ENCODE measurements at places on chromosomes 2 and 18.

- no peak for DNase-seq
Observed at GRCh38 chr2:102006886-102007278, 15.1 kb downstream of the IL1R2 start.

DNA sequence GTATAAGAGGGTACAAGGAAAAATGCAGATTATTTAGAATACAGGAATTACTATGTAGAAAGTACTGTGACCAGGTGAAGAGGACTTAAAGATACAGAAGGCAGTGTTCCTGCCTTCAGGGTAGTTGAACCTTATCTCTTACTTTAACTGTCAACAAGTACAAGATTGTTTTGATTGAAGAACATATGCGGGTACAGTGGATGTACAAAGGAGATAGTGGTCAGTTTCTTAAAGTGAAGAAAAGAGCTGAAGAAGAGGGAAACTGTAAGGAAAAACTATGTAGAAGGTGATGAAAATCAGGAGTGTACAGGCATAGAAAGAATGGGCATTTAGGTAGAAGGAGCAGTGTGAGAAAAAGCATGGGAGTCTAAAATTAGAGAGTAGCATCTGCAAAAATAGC lies 2.2 kb downstream of the RALBP1 start:
- DNase-seq: no peak

DNA sequence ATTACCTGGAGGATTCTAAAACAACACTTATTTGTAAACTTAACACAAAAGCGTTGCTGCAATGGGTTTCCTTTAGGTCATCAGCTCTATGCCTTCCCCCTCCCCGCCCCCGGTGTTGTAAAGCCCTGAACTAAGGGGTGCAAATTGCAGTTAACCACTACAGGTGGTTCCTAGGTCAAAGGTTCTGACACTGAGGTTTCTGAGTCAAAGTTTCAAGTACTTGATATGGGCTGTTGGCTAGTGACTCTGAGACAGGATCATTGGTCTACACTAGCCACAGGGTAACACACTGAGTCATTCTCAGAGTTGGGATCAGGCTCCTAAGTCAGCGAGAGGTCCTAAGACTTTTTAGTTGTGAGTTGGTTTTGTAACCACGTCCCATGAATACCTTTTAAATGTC lies 15.4 kb downstream of the IL1B start:
- DNase-seq: no peak

GRCh38 chr2:233085037-233085838 lies 25.1 kb downstream of the INPP5D start:
- DNase-seq: no peak

DNA sequence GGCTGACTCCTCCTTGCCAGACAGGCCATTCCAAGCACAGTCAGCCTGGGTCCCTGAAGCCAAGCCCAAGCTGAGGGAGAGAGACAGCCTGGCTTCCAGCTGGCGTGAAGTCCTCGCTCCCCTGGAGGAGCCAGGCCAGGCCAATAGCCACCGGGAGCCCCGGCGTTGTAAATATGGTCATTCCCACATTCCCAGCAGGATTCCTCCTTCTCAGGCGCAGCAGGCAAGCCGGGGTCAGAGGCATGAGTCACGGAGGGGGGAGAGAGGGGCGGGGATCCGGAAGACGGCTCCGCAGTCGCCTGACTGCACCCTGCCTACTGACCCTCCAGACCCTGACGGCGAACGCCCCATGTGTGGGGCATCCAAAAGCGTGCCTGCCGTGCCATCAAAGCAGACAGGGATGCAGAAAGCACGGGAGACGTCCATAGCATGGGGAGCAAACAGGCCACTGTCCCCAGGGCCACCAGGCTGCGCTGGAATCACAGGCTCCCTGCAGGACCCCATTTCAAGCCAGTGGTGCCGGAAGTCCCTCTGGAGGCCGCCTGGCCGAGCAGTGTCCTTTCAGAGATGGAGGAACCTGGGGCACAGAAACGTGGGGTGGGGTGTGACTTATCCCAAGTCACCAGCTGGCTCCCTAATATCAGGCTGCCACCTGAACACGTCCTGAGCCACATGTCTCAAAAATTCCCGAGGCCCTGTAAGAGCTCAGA lies 48.2 kb downstream of the TWIST2 start:
- no peak for DNase-seq

DNA sequence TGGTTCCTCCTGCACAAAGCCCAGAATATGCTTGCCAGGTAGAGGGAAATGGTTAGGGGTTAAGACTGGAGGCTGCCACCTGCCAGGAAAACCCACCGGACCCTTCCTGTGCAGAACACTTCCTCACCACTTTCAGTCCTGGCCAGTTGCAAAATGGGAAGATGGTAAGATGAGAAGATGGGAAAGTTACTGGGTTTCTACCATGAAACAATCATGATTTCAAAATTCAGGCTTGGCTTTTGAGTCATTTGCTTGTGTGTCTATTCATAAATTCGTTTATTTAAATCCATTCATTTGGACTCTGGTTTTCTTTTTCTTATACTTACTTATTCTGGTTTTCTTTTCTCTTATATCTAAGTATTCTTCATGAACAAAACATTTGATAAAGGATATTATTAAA lies 7.2 kb downstream of the BMP10 start:
- no peak for DNase-seq

DNA sequence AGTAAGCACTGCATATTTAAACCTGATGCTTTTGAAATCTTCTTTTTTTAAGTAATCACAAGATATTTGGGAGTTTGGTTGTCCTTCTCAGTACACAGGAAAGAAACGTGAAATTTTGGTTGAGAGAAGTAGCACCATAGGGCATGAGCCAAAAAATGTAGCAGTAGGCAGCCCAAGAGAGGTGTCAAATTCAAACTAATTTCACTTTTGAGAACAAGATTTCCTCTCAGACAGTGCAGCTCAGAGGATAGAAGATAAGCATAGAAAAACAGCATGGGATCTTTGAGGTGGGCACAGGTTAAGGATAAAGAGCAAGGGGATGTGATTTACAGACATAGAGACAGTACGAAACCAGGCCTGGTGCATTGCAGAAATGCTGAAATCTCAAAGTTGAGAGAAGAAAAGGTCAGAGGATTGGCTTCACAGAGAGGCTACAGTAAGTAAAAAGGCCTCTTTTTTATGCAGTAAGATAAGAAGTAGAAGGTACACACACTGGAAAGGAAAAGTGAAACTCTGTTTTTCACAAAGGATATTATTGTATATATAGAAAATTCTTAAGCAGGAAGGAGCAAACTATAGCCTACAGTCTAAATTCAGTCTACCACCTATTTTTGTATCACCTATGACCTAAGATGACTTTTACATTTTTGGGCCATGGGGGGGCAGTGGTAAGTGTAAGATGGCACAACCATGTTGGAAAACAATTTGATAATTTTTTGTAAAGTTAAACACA lies 89.8 kb downstream of the PKP4 start:
- DNase-seq: no peak

- DNase-seq: no peak
Observed at GRCh38 chr2:27705851-27706622, 42.3 kb downstream of the SLC4A1AP start.

- DNase-seq: no peak
Observed at GRCh38 chr2:237471438-237472186, 15.4 kb upstream of the MLPH start.

DNA sequence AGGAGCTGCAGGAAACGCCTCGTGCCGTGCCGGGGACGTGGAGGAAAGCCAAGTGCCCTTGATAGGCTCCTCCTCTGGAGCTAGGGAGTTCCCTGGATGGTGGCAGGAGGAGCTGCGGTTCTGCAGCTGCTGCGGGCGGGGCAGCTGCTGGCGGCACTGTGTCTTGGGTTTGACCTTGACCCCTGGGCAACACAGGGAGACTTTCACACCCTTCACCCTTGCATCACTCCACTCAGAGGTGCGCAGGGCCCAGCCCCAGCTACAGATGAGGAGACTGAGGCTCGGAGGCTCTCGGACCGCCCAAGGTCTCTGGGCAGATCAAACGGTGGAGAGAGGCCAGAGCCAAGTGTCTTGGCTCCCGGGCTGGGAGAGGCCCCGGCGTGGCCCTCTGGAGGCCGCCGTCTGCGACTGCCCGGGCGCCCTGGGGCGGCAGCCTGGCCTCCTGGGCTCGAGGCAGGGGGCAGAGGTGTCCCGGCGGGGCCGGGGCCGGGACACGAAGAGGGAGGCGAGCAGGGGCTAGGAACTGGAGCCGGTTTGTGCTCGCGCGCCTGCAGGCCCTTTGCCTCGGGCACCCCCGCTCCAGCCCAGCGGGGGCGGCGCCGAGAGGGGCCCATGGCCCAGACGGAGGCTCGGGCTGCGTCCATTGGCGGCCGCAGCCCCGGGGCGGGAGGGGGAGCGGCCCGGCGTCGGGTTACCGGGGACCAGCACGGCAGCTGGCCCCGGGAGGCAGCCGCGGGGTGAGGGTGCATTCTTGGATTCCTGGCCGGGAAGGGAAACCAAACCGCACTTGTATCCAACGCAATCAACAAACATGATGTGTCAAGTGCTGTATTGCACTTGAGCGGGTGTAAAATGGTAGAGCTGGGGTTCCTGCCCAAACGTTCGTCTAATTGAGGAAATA lies 129.6 kb upstream of the SLC1A4 start:
- DNase-seq: no peak

GRCh38 chr2:133755480-133756300 lies 187.4 kb upstream of the NCKAP5 start:
- DNase-seq: no peak
